Brain (organoid and tissue), 16 donors: ENCODE measurements at places on chromosomes 1 and 21.
A peak's percentile ranks its signal among the peaks of the same experiment; 100 is the strongest.

- peak; percentile 36 for DNase-seq
Measured at GRCh38 chr1:156926175-156926574, 5.7 kb downstream of the LRRC71 start.

GRCh38 chr1:228178737-228179684 is 13.4 kb downstream of the IBA57 start:
- DNase-seq: no peak

- DNase-seq: no peak
Measured at GRCh38 chr21:32626621-32627196, 14.5 kb upstream of the CFAP298 start.

GRCh38 chr1:155776414-155776813 is 80.6 kb downstream of the GON4L start:
- DNase-seq: no peak

- DNase-seq: no peak
Measured at GRCh38 chr1:22741118-22741517, 30.5 kb downstream of the EPHB2 start.
